T-helper 2 cell (primary cell): ENCODE measurements at places on chromosomes 5 and 9.

DNA sequence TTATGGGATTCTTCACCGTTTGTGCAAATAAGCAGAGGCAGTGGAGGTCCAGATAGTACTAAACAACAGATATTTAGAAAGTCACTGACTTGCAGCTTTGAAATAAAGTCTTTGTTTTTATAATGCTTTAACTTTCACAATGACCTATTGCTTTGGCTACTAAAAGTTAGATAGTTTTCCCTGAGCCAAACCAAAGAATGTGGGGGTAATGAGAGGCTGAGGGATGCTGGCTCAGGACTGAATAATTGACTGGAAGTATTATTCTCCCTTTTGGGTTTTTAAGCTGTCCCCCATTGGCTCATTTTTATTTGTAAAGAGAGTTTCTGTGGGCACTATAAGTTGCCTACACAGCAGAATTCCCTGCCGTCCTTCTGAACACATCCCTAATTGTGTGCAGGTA is 99.2 kb upstream of the ACTBL2 start:
- no peak for DNase-seq

DNA sequence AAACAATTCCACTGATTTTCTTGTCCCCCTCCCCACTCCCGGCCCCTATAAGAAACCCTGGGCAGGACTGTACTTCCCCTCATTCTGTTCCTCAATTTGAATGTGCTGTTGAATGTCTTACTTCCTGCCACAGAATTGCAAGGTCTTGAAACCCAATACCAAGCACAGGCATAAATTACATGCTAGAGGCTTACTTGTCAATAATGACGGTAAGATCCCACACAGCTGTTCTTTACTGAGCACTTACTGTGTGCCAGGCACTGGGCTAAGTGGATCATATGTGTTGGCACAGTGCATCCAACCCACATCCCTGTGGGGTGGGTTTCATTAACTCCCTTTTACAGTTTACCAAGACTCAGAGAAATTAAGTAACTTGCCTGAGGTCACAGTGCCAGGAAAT is 63.4 kb downstream of the MVB12B start:
- DNase-seq: no peak

DNA sequence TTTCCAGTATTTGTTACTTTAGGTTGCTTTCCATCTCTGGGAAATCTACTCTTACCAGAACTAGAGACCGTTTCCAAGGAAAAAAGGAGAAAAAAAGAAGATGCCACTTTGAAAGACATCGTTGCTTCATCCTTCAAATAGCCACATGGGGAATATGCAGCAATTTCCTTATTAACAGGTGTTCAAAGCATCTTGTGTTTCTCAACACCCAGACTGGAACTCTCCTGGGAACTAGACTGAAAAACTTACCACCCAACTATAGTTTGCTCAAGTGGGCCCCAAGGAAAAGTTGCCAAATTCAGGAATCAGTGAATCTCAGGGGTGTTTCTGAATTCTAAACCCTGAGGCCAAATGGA is 80.0 kb upstream of the JAK2 start:
- no peak for DNase-seq

- DNase-seq: no peak
Observed at GRCh38 chr9:137787786-137788505, 89.6 kb upstream of the CACNA1B start.

DNA sequence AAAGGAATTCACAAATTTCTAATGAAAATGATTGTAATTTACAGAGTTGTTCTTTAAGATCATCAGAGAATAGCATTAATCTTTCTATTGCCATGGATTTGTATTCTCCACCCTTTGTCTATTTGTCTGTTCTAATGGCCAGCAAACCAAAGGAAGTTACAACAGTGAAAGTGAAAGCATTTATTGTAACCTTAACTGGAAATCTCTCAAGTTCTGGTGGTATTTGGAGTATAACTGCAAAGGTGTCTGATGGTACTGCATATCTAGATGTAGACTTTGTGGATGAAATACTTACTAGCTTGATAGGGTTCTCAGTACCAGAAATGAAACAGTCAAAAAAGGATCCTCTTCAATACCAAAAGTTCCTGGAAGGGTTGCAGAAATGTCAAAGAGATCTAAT is 21.7 kb downstream of the RMI1 start:
- DNase-seq: no peak

DNA sequence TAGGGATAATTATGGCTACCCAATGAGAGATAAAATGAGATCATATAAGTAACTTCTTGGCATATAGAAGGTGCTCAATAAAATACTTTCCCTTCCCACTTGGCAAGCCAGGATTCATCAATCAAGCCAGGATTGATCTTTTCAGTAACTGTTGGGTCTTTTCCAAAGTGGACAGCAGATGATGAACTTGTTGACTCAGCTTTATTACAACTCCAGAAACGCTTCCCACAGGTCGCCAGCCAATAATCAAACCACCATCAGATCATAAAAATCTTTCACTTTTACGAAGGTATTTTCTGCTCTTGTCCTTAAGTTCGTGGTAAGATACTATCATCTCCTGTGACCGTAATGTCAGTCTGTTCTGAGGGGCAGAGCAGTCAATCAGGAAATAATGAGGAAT is 39.8 kb upstream of the WHRN start:
- DNase-seq: no peak

- peak; percentile 53 for DNase-seq
Observed at GRCh38 chr9:71446473-71447411, 321.6 kb downstream of the CEMIP2 start.

GRCh38 chr9:70120834-70121510 is 77.3 kb downstream of the MAMDC2 start:
- no peak for DNase-seq

GRCh38 chr5:136186796-136187195 is 6.2 kb downstream of the SMIM32 start:
- no peak for DNase-seq

- DNase-seq: no peak
Observed at GRCh38 chr5:17373814-17374556, 124.0 kb upstream of the TAF11L2 start.

DNA sequence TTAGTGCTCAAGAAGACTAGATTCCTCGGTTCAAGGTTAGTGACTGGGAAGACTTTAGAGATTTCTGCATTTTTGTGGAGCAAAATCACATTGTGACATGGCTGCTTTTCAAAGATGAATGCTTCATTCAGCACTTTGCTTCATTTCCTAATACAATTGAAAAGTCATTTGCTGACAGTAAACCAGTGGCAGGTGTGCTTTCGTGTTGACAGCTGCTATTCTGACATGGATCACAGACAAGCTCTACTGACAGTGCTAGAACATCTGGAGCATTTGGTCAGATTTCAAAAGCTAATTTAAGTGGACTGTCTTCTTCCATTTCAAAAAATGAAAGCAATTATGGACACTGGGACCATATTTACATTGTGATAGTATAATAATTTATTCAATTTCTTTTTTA is 1060.1 kb downstream of the PTPRD start:
- DNase-seq: no peak

- DNase-seq: no peak
Observed at GRCh38 chr9:89850631-89851325, 246.0 kb downstream of the GADD45G start.

DNA sequence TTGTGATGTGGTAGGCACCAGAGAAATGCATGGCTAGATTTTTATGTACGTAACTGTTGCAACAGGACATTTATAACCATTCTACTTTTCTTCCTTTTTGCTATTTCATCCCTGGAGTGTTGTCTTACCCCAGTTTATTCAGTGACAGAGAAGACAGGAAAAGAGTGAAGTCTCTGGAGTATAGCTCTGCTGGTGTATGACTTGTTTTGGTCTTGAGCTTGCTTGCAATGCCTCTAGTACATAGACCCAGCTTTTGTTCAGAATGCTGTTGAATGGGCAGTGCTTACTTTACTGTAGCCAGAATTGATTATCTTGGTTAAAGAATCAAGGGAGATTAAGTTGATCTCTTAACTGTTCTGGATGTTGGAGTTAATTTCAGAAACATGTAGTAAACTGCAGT is 94.3 kb downstream of the PBX3 start:
- no peak for DNase-seq

DNA sequence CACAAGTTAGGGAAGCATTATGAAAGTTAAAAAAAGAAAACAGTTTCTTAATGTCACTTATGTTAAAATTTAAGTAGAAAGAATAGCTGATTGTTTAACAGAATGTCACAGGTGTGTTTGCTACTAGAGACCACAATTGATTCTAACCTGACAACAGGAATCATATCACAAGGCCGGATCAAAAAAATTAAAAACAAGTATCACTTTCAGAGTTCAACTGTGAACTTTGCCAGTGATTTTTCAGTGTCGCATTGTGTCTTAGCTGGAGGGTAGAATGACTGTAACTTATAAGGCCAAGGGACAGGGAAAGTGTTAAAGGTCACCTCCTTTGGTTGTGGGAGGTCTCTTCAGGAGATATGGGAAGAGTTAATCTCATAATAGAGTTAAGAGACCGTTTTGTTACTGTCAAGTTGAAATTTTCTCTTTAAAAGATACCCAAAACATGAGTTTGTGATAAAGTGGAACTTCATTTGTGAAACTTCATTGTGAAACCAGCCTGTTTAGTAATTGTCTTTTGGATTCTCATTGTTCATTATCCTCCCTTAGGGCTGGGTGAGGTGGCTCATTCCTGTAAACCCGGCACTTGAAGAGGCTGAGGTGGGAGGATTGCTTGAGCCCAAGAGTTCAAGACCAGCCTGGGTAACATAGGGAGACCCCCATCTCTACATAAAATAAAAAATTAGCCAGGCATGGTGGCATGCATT is 40.9 kb downstream of the CPEB4 start:
- DNase-seq: no peak

GRCh38 chr9:90070056-90070455 is 465.2 kb downstream of the GADD45G start:
- no peak for DNase-seq

- no peak for DNase-seq
Observed at GRCh38 chr5:160290751-160291150, 21.6 kb downstream of the CCNJL start.

DNA sequence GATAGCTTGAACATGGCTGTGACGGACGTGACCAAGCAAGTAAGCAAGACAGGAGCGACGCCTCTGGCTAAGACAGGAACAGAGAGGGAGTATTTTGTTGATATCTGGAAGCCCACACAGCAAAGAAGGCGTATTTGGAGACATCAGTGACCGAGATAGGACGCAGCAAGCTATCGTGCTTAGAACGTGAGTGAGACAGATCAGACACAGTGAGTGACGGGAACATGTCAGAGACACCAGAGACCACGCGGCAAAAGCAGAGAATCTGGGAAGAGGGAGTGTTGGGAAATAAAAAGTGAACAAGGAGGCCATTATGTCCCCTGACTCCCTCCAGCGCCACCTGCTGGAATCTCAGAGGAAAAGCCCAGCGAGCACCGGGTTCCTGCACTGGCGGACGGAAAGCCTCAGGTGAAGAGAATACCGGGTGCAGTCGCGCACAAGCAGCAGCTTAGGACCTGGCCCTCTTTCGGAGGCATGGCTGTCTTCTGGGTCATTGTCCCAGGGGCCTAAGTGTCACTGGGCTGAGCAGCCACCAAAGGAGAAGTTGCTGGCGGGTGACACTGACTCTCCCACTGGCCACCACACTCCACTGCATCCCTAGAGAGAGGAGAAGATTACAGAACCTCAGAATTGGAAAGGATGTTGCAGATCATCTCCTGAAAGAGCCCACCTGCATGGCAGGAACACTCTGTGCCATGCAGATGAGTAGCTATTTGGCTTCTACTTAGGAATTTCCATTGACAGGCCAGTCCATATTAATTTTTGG is 99.1 kb downstream of the FBXO38 start:
- peak; percentile 14 for DNase-seq

DNA sequence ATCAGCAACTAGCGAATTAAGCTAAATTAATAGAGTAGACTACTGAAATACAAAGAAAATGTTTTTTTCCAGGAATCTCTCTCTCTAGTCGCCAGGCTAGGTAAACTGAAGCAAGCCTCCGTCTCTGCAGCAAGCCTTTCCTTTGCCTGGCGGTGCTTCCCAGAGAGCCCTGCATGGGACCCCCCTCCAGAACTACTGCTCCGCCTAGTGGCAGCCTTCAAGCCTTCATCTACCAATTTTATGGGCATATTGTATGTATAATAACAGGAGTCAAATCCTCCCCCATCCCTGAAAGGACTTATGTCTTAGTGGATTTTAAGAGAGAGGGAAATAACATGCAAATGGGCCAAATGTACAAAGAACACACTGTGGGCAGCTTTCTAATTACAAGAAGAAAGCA is 241.9 kb downstream of the SAXO1 start:
- DNase-seq: no peak

GRCh38 chr5:79062436-79062835 is 7.0 kb downstream of the DMGDH start:
- DNase-seq: no peak

DNA sequence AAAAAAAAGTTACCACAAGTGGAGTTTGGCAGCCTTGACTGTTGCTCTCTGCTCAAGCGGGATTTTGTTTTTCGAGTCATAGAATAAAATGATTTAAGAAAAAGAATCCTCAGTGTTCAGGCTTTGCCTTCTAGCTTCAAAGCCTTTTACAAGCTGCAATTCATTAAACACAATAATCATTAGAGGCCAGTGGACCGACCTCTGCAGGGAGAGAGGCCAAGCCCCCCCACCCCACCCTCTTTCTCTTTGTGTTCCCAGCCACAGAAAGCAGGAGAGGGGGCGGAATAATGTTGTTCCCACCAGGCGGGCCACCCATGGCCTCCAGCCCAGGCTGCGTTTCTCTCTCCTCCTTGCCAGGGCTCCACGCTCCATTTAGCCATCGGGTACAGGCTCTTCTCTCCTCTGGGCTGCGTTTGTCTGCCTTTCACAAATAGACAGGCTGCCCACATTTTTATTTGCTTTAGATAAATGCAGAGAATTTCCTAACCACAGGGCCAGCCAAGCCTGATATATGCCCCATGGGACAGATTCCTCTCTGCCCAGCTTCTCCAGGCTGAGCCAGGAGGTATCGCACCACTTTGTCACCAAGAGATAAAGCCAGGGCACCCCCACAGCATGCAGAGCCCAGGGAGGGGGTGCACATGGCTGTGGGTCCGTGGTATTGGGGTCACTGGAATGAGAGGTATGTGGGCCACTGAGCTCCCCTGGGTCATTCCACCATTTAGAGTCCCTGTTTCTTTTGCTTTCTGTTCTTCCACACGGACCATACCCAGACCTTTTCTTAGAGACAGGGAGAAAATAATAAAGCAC is 318.8 kb downstream of the PIK3R1 start:
- no peak for DNase-seq
